Skin of body (tissue), 3 donors: ENCODE measurements at places on chromosomes 2 and 18. TPM values are rescaled to one million over a fixed set of nuclear protein-coding genes. Genes with fewer than 3 reads are reported as not detected.

DNA sequence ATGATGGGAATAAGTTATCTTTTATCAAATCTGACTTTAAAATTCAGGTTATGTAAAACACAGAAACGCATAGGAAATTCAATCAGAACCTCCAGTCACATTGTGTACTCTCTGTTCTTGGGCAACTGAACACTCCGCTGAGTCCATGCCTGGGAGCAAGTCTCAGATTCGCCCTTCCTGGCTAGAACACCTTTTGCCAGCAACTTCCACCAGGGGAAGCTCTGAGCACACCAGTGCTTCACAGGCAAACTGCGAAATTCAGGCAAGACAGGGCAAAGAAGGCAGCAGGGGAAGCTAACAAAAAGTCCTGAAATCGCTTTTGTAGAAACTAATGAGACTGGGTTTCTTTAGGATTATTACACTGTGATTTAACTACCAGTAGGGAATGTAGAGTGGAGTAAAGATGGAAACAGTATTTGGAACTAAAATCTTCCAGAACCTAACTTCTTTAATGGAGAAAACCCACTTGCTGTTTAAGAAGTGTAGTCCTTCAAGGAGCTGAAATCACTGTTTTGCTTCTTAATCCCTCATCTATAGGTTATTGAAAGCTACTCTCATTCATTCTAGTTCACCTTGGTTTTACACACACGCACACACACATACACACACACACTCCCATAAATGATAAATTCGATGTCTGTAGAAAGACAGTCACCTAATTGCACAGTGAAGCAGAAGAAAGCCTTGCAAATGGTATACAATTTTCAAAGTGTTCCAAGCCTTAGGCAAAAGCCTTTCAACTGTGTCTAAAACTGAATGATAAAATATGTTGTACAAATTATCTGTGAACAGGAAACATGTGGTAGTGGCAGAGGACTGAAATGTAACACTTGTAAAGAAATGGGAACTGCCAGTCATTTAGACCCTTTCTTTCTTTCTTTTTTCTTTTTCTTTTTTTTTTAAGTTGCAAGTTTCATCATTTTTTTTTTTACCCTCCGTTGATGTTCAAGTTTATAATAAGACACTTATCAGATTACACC, 214.5 kb downstream of the TMEM182 start:
- no peak for DNase-seq

DNA sequence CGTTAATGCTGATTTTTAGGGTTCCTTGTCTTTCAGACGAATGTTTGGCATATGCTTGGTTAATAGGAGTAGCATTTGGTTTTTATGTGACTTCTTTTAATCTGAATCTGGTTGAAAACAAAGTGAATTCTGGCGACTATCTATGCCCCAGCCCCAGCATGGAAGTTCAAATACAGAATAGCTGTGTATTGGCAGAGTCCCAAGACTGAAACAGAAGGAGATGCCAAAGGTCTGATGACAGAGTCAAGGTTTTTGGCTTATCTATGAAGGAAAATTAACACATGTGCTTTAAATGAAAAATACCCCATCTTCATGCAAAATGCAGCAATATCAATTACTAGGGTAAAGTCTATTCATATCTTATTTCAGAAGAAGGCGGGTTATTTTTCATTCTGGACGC, 734.8 kb upstream of the NXPH2 start:
- peak; percentile 5 for DNase-seq

- DNase-seq, result peak; percentile 5
Observed at GRCh38 chr2:100012561-100012960, 129.8 kb downstream of the AFF3 start.

- DNase-seq, result no peak
Observed at GRCh38 chr2:201972621-201973255, 60.9 kb upstream of the FZD7 start.

DNA sequence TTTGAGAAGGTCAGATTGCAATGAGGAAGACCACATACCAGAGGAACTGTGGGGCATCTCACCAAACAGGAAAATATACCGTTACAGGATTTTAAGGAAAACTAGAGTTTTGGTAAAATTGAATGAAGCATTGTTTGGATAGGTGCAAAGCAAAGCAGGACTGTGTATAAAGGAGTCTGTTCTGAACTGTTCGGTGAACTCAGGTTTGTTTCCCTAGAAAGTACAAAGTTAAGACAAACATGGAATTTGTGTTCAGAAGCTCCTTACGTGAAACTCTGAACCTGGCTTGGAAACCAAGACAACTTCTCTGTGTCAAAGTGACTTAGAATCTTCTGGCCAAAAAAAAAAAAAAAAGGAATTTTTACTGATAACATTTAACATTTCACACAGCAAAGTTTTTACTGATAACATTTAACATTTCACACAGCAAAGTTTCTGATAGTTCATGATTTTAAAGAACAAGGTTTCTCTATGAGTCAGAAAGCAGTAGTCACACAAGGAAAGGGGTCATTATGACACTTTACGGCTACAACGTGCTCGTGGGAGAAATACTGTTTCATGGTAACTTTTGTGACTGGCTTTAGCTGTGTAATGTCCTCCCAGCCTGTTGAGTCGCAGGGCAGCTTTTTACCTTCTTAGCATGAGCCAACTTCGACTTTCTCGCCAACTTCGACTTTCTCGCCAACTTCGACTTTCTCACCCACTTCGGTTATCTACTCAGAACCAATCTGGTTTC, 21.2 kb upstream of the TET3 start:
- DNase-seq, result no peak

DNA sequence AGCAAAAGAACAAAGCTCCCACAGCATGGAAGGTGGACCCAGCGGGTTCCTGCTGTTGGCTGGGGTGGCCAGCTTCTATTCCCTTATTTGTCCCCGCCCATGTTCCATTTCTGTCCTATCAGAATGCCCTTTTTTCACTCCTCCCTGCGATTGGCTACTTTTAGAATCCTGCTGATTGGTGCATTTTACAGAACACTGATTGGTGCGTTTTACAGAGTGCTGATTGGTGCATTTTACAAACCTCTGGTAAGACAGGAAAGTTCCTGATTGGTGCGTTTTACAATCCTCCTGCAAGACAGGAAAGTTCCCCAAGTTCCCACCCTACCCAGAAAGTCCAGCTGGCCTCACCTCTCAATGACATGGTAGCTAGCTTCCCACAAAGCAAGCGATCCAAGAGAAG, 40.2 kb upstream of the UGP2 start:
- no peak for DNase-seq

DNA sequence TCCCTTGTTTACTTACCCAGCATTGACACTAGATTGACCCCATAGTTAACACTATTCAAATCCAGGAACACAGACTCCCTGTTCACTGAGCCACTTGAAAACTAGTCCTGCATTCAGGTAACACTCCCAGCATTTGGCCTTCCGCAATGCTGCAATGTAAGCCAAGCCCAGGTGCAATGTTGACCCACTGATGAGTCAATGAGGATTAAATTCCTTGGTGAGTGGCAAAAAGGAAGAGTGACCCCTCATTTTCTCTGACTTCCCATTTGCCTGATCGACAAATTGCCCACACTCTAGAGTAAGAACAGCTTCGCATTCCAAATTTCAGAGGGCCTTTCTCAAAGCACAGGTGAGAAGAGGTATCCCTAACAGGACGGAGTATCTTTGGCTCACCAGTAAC, 251.9 kb downstream of the FBXO15 start:
- DNase-seq, result no peak

- no peak for DNase-seq
Observed at GRCh38 chr18:79930020-79930642, 21.3 kb downstream of the SLC66A2 start.

DNA sequence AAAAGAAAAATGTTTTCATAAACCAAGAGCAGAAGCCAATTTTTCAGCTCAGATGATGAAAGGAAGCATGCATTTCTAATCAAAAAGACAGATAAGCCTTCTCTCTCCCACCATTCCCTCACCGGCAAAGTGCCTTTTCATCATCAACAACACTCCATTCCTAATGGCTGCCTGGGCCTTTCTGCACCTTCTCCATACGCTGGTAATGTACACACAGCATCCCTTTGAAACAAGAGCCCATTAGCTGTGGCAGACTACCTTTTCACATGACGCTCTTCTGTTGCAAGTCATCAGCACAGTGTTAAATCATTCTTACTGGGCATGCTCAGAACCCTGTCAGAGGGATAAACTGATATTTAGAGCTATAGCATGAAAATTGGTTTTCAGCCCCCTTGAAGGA, 408.9 kb downstream of the MEIS1 start:
- DNase-seq, result no peak

DNA sequence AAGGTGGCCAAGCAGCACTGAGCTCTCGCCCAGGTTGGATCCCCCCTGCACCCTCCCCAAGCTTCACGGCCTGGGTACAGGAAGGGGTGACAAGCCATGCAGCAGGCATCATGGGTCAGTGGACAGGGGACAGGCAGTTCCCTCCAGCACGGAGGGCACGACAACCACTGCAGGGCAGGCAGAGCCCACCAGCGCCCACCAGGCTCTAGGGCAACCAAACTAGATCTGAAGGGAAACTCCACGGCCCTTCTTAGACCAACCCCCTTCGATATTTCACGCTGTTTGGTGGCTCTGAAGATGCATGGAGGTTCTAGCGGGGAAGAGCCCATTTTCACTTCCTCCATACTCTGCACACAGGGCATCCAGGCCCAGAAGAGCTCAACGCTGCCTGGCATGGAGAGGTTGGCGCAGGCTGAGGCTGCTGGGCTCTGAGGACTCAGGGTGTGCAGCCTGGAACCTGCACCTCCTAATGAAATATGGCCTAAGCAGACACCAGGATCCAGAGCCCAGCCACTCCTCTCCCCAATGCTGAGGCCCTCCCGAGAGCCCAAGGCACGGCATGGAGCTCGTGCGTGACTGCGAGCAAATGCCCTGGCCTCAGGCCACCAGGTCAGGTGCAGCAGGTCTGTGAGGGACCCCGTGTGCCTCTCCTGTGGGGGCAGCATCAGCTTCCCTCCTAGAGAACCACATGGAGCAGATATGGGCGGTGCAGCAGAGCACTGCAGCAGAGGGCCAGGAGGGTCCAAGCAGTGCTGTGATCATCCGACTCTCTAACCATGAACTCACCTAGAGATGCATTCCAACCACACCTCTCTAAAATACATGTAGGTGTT, 8.7 kb upstream of the MTERF4 start:
- no peak for DNase-seq

- peak; percentile 64 for DNase-seq
Observed at GRCh38 chr2:181725476-181725875, 45.2 kb upstream of the NEUROD1 start.

DNA sequence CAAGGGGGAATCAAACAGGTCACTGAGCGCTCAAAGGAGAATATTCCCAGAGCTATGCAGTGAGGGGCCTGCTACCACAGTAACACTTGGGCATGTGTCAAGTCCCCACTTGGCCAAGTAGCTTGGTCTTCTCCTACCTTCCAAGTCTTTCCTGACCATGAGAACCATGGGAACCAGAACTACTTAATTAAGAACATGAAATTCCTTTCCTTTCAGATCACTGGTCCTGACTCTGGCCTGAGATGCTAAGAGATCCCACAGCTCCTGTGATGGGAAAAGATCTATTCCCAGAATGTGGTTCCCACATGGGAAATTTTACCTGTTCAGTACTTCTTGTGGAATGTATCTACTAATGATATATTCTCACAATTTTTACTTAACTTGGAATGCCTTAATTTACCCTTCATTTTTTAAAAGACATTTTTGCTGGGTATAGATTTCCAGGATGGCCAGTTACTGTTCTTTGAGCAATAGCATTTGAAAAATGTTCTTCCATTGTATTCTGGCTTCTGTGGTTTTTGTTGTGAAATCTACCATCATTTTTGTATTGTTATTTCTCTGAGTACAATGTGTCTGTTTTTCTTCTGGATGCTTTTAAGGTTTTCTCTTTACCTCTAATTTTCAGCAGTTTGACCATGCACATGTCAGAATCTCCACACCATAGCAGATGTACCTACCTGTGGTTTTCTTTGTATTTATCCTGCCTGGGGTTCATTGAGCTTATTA, 37.9 kb downstream of the KCNIP3 start:
- no peak for DNase-seq

- no peak for DNase-seq
Observed at GRCh38 chr2:35343135-35343534, 1012.4 kb upstream of the CRIM1 start.

DNA sequence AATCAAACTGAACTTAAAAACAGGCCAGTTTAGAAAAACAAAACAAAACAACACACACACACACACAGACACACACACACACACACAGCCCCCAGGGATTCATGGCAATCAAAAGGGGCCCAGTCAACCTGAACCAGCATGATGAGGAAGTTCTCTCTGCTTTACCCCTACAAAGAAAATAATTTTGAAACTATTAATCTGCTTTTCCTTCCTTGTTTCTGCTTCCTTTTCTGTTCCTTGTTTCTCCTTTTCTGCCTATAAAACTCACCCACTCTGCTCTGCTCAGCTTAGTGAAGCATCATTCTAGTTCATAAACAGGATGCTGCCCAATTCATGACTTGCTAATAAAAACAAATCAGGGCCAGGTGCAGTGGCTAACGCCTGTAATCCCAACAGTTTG, 203.1 kb downstream of the RAB3GAP1 start:
- DNase-seq, result no peak

DNA sequence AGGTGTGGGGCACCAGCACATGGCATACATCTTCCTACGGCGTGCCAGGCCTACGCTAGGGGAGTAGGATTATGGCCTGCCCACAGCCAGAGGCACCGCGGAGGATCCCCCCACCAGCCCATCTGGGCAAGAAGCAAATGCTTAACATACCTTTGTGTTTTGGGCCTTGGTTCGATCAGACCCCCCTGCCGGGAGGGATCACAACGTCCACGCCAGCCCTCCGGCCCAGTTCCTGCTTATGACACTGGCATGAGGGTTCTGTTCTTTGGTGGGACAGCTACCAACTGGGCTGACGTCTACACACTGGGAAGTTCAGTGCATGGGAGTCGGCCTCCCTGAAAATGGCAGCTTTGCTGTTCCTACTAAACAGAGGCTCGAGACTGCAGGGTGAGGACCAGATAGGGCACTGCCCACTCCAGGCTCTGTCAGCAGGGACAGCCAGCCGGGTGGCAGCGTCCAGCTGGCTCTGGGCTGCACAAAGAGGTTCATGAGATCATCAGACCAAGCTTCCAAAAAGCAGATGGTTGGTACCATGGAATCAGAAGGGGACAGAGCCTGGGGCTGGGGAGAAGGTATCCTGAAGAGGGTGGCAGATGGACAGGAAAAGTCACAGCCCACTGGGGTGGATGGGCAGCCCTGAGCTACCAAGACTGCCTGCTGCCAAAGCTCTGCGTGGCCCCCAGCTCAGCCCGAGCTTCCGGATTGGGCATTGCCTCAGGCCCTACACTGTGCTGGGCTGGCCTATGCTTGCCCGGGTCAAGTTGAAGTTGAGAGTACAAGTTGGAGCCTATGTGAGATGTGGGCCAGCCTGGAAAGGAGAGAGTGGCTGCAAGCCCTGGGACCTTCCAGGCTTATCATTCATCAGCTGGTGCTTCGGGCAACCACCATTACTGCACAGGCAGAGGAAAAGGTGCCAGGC, 61.7 kb upstream of the TEX51 start:
- no peak for DNase-seq

- no peak for DNase-seq
Observed at GRCh38 chr2:215797676-215798075, 215.7 kb downstream of the MREG start.

CDH20 gene
- 2.8 TPM for total RNA-seq

PRKAG3 gene
- total RNA-seq, result 2.5 TPM

ONECUT2 gene
- 0.10 TPM for total RNA-seq

LCLAT1 gene
- total RNA-seq, result 14.5 TPM

WDR75 gene
- 67.0 TPM for total RNA-seq
